ENCODE measurements at places on chromosomes 6 and 20.

- no peak for ATAC-seq
- no peaks in the 10 kb centered on the region for H3K36me3 ChIP-seq
- peak overlapping the region; percentile 82 for H3K27ac ChIP-seq
- peaks cover 3% of the 10 kb centered on the region for H3K4me1 ChIP-seq
Measured at GRCh38 chr20:44717986-44718385, 2.8 kb downstream of the CCN5 start.

GRCh38 chr6:126026001-126026400 is 39.7 kb downstream of the TRMT11 start:
- ATAC-seq = no peak
- H3K27me3 ChIP-seq = no peaks in the 10 kb centered on the region
- no peak overlapping the region for H3K4me3 ChIP-seq
- no peaks in the 10 kb centered on the region for H3K4me1 ChIP-seq
- no peak overlapping the region for H3K27ac ChIP-seq

GRCh38 chr6:537114-537513 is 119.8 kb downstream of the HUS1B start:
- no peak overlapping the region for H3K4me3 ChIP-seq
- H3K4me1 ChIP-seq = no peaks in the 10 kb centered on the region
- no peak for ATAC-seq

DNA sequence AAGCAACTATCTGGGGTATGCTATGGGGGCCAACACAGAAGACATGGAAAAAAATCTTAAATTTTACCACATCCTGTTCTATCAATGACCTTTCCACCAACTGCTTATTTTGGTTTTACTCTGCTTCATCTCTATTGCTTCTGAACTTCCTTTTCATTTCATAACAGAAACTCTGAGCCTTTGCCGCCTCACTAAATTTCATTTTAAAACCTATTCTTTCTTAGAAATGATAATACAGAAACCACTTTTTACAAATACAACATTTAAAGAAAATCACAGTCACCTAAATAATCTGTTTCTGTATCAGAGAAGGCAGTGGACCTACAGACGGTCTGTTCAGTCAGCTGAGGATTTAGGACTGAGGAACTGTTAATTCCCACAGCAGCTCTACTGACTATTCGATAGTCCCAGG is 117.5 kb downstream of the KCNQ5 start:
- H3K4me3 ChIP-seq = no peak overlapping the region
- H3K27ac ChIP-seq = no peak overlapping the region
- no peaks in the 10 kb centered on the region for H3K27me3 ChIP-seq

- no peak for ATAC-seq
- no peak overlapping the region for H3K27ac ChIP-seq
- H3K4me1 ChIP-seq = peaks cover 9% of the 10 kb centered on the region
- H3K4me3 ChIP-seq = no peak overlapping the region
- no peaks in the 10 kb centered on the region for H3K36me3 ChIP-seq
Measured at GRCh38 chr6:89372506-89372901, 20.0 kb upstream of the UBE2J1 start.

DNA sequence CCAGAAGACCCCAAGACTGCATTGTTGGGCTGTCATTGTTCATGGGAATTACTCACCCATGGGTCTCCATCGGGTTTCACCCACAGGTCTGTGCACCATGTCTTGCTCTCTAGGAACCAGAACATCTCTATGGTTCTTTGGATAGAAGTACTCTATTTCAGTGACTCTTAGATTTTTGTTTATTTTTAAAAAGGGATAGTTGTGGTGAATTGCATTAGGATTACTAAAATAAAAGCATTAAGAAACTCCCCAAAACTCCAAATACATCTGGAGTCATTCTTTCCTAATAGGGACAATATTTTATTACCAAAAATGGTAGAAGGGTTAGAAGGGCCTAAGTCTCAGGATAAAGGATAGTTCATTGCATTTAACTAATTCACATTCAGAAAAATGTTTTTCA is 166.9 kb upstream of the TNFAIP3 start:
- H3K27me3 ChIP-seq = no peaks in the 10 kb centered on the region
- H3K27ac ChIP-seq = no peak overlapping the region
- H3K4me1 ChIP-seq = no peaks in the 10 kb centered on the region
- ATAC-seq = no peak

DNA sequence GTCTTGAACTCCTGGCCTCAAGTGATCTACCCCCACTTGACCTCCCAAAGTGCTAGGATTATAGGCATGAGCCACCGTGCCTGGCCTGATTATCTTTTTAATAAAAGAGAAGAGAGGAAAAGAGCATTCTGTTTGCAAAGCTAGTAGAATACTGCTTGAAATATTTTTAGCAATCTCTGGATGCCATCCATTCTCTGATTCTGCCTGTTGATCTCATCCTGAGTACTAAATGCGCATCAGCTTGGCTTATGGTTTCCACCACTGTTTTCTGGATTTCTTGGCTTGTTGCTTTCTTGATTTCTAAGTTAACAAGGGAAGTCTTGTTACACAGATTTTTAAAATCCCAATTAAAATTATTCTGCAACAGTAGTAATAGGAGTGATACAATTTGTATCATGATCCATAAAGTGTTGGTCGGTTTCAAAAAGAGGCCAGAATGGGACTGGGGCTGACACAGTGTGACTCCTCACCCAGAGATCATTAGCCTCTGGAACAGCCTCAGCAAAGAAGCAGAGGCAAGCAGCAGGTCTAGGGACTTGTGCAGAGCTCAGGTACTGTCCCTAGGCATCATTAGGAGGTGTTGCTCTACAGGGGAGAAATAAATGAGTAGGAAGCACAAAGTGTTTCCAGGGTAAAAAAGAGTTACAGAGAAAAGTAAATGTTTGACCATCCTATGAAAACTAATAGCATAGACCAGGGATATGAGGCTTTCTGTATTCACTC is 17.8 kb upstream of the SLC16A10 start:
- H3K4me3 ChIP-seq = no peak overlapping the region
- peaks cover 20% of the 10 kb centered on the region for H3K27me3 ChIP-seq
- no peak overlapping the region for H3K27ac ChIP-seq
- H3K4me1 ChIP-seq = no peaks in the 10 kb centered on the region
- no peaks in the 10 kb centered on the region for H3K36me3 ChIP-seq

Data from gastroesophageal sphincter (tissue), 4 donors.